Stimulated activated CD4-positive, alpha-beta T cell treated with anti-CD3 and anti-CD28 coated beads, Interleukin-2, amount 100 ng/mL, for 4 hours (primary cell): ENCODE measurements at places on chromosomes 4 and X.

DNA sequence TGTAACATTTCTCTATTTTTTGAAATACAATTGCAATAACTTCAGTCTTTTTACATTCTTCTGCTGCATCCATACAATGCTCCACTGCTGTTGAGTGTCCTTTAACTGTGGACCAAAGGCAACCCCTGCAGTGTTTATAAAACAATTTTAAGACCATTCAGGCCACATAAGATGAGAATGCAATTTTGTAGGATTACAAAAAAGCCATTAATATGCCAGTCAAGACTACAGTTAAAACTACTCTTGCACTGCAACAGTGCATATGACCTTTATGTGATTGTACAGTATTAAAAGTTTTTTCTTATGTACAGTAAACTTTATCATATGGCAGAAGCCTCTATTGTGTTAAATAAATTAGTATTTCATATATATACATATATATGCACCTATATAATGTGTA, 55.7 kb upstream of the ATOH1 start:
- no peak for DNase-seq

DNA sequence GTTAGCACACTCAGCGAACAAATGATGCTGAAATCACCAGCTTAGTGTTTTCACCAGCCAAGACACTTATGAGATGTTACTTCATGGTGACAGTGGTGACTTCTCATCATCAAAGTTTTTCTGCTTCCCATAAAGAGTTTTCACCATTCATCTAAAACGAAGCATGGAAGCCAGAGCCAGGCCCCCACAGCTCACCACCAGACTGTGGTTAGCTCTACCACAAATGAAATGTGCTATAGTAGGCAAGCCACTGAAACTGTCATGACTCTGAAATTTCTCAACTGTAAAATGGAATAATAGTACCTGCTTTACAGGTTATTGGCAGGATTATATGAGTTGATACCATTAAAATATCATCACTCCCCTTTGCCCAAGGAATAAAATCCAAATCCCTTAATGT, 56.4 kb upstream of the HHIP start:
- DNase-seq = no peak

GRCh38 chr4:105620640-105621323, 68.4 kb downstream of the ARHGEF38 start:
- DNase-seq = no peak

- DNase-seq = no peak
These were observed 248.0 kb downstream of the GALNTL6 start for GRCh38 chr4:172061204-172061603.

- DNase-seq = no peak
These were observed 36.6 kb downstream of the ZFP42 start for GRCh38 chr4:188032170-188032569.

DNA sequence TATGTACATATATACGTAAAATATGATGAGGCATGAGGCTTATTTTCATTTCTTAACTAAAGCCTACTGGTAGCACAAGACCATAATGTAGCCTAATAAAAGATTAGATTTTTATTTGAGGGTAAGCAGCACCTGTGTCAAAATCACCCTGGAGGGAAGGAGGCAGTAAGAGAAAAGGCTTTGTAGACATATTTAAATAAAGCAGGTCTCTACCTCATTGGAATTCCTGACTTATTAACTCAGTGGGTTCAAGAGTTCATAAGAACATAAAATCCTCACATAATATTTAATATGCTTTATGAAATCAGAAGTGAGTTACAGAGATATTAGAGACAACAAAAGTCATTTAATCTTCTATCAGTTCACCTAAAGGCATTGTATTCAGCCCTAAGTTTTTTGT, 261.6 kb upstream of the ANKRD50 start:
- DNase-seq = no peak

DNA sequence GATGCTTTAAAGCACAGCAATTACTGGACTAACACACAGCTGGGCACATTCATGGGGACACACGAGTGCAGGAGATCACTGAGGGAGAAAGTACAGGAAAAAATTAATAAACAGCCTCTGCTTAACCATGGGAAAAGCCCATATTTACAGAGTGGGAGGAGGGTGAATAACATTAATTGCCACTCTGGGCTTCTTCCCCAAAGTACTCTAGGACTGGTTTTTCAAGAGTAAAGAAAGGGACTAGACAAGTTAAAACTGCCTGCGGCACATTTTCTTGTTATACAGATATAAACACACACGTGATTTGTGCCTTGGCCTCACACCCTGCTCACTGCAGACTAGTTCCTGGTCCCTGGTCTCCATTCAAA, 179.7 kb upstream of the TET2 start:
- DNase-seq = no peak

DNA sequence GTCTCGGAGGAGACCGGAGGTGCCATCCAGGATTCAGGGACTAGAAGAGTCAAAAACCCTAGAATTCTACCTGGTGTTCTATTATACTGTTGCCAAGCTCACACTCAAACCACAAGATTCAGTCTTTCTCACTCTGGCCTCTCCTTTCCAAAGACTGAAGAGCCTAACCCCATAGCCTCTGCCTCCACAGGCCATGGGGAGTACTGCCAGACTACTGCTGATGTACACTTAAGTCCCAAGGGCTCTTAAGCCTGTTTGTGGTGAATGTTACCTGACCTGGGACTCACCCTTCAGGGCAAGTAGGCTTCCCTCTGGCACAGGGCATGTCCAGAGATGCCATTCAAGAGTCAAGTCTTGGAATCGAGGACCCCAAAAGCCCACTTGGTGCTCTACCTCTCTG, 58.9 kb upstream of the IRS4 start:
- no peak for DNase-seq

DNA sequence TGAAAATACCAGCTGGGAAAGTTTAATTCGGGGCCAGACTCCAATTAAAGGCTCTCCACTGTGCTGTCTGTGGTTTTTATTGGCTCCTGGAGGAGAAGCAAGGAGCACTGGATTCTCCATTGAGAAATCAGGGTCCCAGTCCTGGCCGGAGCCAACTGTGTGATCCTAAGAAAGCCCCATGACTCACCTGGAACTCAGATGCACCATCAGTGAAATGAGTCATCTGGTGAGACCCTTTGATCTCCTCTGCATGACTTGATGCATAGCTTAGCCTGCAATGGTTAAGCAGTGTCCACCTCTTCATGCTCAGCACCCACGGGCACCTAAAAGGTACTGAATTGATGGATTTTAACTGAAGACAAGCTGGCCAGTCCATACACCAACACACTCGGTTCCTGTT, 119.2 kb upstream of the VCX3B start:
- DNase-seq = no peak

DNA sequence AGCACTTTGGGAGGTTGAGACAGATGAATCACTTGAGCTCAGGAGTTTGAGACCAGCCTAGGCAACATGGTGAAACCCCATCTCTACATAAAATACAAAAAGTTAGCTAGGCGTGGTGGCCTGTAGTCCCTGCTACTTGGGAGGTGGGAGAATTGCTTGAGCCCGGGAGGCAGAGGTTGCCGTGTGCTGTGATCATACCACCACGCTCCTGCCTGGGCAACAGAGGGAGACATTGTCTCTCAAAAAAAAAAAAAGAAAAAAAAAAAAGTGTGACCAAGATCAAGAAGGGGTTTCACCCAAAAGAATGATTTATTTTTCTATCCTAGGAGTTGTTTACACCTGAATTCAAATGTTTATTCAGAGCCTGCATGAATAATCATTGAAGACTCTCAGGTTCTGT, 572.4 kb upstream of the GALNT7 start:
- DNase-seq = no peak

DNA sequence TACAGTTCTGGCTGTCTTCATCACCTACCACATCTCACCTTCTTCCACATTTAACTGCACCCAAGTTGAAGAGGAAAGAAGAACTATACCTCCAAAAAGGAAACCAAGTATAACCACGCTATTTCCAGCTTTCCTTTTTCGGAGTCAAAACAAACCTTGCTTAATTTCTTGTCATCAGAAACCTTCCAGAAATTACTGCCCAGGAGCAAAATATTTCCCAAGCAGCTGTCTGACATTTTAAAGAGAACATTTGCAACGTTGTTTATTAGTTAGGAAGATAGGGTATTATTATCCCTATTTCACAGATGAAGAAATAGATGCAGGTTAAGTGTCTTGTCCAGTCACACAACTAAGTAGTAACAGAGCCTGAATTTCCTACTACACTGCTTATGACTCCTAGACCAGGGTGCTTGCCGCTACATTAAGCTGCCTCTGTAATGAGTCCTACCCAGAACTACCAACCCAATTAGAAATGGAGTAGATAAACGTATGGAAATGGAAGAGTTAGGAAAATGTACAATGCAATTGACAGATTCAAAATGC, 2.2 kb upstream of the ACSL4 start:
- DNase-seq = no peak

DNA sequence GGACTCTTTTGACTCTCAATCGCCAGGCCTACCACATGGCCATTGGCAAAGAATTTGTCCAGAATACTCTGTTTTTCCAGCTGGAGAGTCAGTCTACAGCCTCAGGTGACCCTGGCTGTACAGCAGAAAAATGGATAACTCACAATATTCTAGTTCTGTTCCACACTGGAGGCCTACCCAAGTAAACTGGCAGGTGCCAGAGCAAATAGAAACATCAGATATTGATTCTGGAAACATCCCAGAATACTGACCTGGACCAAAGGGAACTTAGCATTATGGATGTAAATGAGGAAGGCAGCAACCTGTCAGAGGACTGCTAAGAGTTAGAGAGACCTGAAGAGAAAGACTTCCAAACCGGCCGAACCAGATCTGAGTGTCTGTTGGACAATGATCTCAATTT, 147.9 kb upstream of the SMAD1 start:
- DNase-seq = no peak
